Activated CD4-positive, alpha-beta T cell treated with anti-CD3 and anti-CD28 coated beads, Interleukin-2, amount 10 ng/mL, durations not matched to agents 24 days and 14 days (primary cell): ENCODE measurements at places on chromosomes 4 and X. TPM values are rescaled to one million over a fixed set of nuclear protein-coding genes. Genes with fewer than 3 reads are reported as not detected.

GRCh38 chrX:39443240-39443639 is 642.0 kb downstream of the MID1IP1 start:
- DNase-seq: no peak

GRCh38 chr4:8729408-8730149 is 137.0 kb downstream of the CPZ start:
- no peak for DNase-seq

GRCh38 chr4:184514121-184514988 is 40.0 kb upstream of the IRF2 start:
- DNase-seq: peak; percentile 84

GRCh38 chr4:68337522-68337921 is 12.4 kb downstream of the YTHDC1 start:
- no peak for DNase-seq

DNA sequence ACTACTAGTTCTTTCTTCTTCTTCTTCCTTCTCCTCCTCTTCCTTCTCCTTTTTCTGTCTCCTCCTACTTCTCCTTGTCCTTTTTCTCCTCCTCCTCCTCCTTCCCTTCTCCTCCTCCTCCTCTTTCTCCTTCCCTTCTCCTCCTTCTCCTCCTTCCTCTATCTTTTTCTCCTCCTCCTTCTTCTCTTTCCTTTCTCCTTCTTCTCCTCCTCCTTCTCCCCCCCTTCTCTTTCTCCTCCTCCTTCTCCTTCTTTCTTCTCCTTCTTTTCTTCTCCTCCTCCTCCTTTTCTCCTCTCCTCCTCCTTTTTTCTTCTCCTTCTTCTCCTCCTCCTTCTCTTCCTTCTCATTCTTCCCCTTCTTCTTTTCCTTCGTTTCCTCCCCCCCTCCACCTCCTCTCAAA is 21.8 kb upstream of the NAP1L5 start:
- no peak for DNase-seq

GRCh38 chrX:149036086-149036485 is 469.0 kb downstream of the IDS start:
- DNase-seq: no peak

DNA sequence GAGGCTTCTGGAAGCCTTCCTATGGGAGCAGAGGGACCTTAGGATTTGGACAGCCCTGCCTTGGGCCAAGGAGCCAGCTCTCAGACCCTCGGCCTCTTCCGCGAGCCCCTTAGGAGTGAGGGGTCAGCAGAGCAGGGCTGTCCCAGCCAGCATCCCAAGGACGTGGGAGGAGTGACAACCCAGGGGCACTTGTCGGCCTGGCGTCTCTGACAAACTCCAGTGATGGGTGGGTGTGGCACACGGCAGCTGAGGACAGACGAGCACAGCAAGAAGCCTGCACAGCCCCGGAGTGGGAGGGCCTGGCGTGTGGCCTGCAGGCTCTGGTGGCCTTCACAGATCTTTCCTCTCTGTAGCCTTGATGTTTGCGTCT is 11.6 kb upstream of the TNIP2 start:
- no peak for DNase-seq

DNA sequence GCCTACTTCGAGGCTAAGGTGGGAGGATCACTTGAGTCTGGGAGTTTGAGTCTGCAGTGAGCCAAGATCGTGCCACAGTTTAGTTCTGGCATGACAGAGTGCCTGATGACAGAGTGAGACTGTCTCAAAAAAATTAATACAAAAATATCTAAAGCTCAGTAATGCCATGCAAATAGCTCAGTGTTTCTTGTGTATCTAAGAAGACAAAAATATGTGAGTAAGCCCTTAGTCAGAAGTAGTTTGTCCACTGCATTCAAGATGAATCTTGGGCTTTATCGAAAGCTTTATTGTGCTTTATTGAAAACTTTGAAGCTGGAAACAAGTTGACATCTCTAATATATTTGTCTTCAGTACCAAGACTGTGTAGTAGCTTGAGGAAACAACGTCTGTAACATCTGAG is 115.9 kb downstream of the GPAT3 start:
- DNase-seq: no peak

DNA sequence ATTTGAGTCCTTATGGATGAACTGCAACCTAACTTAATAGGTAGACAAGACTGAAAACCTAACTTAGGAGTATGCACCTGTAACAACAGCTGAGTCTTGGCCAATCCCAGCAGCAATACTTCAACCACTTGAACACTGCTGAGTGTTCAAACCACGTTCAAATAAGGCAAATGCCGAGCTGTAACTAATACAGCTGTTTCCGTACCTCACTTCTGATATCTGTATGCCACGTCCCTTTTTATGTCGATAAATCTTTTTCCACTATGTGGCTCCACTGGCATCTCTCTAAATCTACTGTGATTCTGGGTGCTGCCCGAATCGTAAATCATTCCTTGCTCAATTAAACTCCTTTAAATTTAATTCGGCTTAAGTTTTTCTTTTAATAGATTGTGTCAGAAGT is 459.7 kb downstream of the INPP4B start:
- no peak for DNase-seq

Gene STATH
- total RNA-seq: not detected in 2 replicates

Gene GC
- total RNA-seq: not detected in 2 replicates

Gene XKRX
- 0.12 and 0.23 TPM in 2 replicates for total RNA-seq
